ENCODE measurements at places on chromosomes 7 and 10.

- no peak for DNase-seq
Measured at GRCh38 chr10:73131301-73131700, 21.0 kb downstream of the NUDT13 start.

DNA sequence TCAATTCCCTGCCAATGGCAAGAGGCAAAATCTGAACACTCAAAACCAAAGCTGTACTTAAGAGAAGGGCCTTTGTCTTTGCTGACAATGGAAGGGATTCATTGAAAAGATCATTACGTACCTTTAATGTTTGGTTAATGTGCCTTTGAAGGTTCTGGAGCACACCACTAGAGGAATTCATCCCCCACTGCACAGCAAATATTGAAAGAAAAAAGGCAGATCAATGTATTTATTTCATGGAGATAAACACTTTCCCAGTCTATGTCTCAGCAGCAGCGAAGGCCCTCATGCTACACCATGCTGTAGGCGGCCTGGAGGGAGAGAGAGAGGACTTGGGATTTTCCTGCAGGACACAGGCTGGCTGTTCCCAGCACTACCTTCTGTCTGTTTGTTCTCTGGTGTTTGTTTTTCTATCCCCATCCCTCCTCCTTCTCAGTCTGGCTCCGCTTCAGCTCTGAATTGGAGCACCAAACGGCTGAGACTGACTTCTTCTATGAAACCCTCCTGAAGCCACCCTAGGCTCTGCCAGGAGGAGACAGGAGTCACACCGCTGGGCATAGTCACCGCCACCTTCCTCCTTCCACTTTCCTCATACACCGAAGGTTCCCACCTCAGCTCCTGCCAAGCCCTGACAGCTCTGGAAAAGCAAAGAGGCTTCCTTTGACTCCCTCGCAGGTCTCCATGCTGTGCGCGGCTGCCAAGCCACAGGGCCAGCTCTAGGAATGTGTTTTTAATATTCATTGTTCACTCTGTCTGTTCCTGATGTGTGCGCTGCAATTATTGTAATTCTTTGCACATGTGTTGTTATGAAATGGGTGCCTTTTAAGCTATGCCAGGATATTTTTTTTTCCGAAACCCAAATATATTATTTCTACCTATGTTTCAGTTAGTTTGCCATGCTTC, 301.5 kb downstream of the FZD1 start:
- DNase-seq, result no peak

DNA sequence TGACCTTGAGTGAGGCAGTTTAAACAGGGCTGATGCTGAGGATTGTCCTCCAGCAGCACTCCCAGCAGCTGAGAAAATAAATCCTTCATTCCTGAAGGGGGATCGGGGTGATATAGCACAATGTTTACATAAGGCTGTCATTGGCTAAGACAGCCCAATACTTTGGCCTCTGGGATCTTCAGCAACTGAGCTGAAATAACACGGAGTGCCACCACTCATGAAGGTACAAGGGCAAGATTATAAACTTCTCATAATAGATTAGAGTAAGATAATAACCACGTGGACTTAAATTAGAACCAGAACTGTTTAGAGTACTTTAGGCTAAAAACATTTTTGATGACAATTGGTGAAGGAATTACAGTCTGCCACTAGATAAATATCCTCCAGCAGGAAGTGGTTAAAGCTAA, 70.0 kb upstream of the PAPSS2 start:
- no peak for DNase-seq

DNA sequence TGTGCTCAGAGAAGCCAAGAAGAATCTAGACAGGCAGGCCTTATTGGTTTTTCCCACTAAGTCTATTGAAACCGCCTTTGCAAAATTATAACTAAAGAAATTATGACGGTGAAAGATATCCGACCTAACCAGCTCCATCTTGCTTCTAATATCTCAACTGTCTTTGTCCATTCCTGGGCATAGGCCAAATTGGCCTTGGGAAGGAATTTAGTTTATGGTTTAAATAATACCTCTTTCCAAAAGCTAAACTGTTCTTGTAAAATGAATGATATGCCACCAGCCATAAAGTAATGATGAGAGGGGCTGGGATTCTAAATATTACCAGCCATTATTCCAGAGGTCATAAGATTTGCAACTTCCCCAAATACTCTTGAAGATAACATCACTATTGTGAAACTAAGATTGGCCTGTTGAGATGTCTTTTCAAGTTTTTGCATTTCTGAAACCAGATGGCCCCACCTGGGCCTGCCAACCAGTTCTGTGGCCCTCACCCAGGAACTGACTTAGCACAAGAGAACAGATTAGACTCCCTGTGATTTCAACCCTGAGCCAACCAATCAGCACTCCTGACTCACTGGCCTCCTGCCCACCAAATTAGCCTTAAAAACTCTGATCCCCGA, 41.2 kb upstream of the SLC35G1 start:
- no peak for DNase-seq

GRCh38 chr10:126921974-126922525, 16.8 kb downstream of the DOCK1 start:
- DNase-seq, result no peak

DNA sequence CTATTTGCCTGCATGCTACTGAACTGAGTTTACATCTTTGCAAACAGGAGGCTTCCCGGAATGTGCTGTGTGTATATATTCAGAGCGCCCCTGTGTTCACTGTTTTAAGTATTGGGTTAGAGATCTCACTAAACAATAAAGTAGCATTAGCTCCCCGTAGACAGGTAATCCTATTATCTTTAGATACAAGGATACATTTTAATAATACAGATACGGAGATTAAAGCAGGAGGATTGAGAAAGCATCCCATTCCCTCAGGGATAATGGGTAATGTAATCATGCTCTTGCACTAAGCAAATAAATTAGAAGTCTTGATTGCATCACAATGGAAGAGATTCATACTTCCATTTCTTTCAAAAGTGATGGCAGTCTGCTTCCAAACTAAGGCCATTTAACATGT, 809.0 kb downstream of the NRG3 start:
- DNase-seq, result no peak

- peak; percentile 7 for DNase-seq
Measured at GRCh38 chr7:16753102-16753931, at the start of gene TSPAN13. TSS of gene TSPAN13 (plus strand) at chr7:16753755. CDS start at chr7:16753968, 213 bp downstream.

DNA sequence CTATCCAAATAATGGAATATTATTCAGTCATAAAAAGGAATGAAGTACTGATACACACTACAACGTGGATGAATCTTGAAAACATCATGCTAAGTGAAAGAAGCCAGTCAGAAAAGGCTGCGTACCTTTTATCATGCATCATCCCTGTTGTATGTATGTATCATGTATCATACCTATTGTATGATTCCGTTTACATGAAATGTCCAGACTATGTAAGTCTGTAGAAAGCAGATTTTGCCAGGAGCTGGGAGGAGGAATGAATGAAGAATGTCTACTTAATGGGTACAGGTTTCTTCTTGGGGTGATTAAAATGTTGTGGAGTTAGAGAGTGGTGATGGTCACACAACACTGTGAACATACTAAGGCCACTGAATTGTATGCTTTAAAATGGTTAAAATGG, 135.9 kb upstream of the KLF14 start:
- no peak for DNase-seq

- DNase-seq, result no peak
Measured at GRCh38 chr7:101651112-101651511, 22.0 kb upstream of the MYL10 start.

- no peak for DNase-seq
Measured at GRCh38 chr7:16619979-16620408, 25.6 kb downstream of the ANKMY2 start.

DNA sequence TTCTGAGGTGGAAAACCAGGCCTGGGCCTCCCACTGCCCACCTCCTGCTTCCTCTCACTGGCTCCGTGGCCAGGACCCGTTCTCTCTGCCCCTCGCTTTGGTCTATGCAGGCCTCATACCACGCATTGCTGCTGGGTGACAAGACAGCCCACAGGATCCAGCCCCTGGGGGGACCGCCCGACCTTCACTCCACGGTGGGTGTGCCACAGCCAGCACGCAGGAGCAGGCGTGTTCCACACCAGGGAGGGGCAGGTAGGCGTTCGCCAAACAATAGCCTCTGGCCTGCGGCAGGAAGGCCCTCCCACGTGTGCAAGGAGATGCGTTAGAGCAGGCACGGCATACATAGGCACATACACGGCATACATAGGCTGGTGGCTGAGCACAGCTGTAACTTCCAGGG, 233.4 kb downstream of the WDR37 start:
- no peak for DNase-seq

- no peak for DNase-seq
Measured at GRCh38 chr10:120131183-120131582, 238.7 kb downstream of the SEC23IP start.

DNA sequence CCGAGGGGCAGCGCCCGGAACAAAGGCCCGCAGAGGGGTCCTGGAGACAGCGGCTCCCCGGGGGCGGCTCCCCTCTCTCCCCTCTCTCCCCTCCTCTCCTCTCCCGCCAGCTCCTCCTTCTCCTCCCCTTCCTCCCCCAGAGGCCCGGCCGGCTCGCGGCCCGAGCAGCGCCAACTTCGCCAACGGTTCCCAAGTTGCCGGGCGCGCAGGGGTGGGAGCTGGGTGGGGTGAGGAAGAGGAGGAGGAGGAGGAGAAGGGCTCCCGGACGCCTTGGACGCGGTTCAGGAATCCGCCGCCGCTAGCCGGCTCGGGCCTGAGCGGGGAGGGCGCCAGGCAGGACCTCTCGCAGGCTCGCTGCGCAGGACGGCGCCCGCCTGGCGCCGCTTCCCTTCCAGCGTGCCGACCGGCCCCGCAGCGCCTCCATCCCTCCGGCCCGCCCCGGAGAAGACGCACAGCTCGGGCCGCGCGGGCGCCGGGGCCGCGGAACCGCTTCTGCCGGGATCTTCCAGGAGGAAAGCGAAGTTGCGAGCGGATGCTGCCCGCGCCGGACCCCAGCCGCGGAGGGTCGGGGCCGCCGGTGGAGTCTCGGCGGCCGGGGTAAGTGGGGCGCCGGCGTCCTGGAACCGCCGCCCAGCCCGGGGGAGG, at the start of gene CHST3:
Gene CHST3 (plus strand): TSS at position 298 of the 645 bp plus-strand sequence. CDS start 41,448 bp downstream, outside the sequence.
- no peak for DNase-seq

- DNase-seq, result no peak
Measured at GRCh38 chr10:36612436-36612835, 513.0 kb upstream of the ANKRD30A start.

DNA sequence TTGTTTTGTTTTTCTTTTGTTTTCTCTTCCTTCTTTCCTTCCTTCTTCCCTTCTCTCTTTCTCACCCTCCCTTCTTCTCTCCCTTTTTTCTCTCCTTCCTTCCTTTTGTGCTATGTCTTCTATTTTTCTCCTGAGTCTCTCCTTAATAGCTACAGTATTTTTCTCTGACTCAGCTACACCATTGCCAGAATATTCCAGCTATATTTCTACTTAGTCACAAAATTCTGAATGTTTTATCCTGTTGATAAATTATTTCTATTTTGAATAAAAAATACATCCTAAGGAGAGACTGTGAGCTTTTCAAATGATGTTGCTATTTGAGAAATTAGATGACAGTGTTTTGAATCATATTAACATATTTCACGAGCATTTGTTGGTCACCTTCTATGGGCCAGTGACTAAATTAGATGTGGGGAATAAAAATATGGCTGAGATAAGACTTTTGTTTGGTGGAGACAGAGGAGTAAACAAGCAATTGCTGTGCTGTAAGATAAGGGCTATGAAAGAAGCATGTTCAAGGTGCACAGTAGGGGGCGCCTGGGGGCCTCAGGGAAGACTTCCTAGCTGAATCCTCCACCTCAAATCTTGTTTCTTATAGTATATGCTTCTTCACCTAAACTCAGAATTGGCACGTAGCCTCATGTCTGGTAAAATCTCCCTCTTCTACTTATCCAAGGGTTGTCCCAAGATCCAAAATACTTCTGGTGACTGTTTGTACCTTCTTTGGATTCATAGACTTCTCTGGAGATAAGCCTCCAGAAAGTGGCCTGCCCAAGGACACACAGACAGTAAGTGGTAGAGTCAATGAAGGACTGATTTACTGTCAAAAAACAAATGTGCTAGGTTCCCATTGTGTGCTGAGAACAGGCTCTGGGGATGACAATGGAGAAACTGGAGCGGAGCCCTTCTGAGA, 115.5 kb upstream of the CREB5 start:
- peak; percentile 51 for DNase-seq

- no peak for DNase-seq
Measured at GRCh38 chr10:130493446-130494145, 357.4 kb downstream of the GLRX3 start.

DNA sequence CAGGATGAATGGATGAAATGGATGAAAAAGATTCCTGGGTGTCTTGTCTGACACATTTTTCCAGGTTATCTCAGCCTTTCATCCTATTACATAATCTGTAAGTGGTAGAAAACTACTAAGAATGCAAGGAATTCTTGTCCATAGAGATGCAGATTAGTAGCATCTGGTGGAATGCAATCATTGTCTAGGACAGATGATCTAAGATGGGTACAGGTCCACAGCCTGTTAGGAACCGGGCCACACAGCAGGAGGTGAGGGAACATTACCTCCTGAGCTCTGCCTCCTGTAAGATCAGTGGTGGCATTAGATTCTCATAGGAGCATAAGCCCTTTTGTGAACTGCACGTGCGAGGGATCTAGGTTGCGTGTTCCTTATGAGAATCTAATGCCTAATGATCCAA, 225.0 kb downstream of the CALN1 start:
- DNase-seq, result no peak

DNA sequence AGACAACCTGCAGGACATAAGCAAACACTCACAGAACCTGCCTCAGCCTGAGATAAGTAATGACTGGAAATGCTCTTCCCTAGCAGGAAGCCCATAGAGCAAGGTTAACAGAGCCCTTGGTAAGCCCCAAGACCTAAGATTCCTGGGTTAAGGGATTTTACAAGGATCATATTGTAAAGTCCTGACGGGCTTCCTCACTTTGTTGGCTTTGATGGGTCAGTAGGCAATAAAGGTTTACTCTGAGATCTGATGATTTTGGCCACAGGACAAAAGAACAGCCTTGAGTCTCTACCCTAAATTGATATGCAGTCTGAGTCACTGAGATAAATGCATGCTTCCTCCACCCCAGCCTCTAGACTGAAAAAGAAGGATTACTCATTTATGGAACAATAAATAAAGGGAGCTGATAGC, 270.8 kb downstream of the HTR7 start:
- no peak for DNase-seq

DNA sequence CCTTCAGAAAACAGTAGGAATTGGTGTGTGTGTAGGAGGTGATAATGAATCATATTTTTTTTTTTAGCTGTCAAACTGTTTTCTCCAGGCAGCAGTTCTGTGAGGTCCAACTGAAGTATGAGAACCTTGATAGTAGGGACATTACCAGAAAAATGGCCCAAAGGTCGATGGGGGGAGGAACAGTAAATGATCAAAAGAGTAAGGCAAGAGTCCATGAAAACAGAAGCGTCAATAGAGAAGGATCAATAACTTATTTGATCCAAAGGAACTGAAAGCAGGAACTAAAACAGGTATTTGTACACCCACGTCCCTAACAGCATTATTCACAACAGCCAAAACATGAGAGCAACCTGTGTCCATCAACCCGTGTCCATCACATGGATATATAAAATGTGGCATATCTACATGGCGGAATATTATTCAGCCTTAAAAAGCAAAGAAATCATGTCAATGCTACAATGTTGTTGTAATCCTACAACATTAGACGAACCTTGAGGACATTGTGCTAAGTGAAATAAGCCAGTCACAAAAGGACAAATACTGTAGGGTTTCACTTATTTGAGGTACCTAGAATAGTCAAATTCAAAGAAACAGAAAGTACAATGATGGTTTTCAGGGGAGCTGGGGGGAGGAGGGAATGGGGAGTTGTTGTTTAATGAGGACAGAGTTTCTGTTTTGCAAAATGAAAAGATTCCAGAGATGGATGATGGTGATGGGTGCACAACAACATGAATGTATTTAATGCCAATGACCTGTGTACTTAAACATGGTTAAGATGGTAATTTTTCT, 214.0 kb upstream of the KLF14 start:
- DNase-seq, result no peak

GRCh38 chr10:11698691-11699549, 43.3 kb upstream of the ECHDC3 start:
- no peak for DNase-seq

GRCh38 chr7:140324714-140325113, 73.6 kb downstream of the SLC37A3 start:
- no peak for DNase-seq

Data from activated naive CD4-positive, alpha-beta T cell (primary cell).